Germinal center (tissue), 1 donor: ENCODE measurements at places on chromosomes 1 and 21.

- DNase-seq: no peak
These were observed 6.7 kb downstream of the GRHL3 start for GRCh38 chr1:24325587-24326449.

- DNase-seq: no peak
These were observed 10.8 kb upstream of the BCAR3 start for GRCh38 chr1:93692451-93692861.

GRCh38 chr1:77375990-77376389 is 94.2 kb downstream of the AK5 start:
- DNase-seq: no peak

DNA sequence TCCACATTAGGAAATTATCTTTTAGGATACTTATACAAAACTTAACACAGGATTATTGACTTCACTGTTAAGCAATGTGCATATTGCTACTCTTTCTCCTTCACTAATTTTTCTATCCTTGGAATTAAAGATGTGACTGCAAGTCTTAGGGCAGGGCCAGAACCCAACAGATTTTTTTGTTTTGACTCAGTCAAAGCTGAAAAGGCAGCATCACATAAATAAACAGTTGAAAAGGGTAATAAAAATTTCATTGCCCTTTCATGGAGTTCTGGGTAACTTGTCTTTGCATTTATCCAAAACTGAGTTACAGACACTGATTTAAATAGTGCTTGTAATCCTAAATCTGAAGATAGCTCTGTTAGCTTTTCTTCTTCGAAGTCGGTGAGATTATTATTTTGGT is 1.9 kb upstream of the TMEM35B start:
- DNase-seq: no peak

DNA sequence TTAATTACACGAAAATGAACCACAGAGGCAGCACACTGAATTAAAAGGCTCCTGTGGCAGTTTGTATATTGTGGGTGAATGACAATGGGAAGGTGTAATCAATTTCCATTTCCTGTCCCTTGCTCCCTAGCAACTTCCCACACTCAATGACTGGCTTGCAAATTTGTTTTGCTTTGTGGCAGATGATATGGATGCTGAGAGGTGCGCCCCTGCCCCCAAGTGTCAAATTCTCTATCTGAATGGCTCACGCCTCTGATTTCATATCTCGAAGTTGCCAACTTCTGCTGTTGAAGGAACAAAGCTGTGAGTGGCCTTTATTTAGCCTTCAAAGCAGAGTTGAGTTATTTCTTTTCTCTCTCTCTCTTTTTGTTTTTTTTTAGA is 86.0 kb downstream of the FOXD2 start:
- DNase-seq: no peak

DNA sequence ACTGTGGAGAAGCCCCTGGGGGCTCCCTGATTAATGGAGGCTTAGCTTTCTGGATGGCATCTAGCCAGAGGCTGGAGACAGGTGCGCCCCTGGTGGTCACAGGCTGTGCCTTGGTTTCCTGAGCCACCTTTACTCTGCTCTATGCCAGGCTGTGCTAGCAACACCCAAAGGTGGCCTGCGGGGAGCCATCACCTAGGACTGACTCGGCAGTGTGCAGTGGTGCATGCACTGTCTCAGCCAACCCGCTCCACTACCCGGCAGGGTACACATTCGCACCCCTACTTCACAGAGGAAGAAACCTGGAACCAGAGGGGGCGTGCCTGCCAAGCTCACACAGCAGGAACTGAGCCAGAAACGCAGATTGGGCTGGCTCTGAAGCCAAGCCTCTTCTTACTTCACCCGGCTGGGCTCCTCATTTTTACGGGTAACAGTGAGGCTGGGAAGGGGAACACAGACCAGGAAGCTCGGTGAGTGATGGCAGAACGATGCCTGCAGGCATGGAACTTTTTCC is 24.8 kb downstream of the PCSK9 start:
- DNase-seq: peak; percentile 14

DNA sequence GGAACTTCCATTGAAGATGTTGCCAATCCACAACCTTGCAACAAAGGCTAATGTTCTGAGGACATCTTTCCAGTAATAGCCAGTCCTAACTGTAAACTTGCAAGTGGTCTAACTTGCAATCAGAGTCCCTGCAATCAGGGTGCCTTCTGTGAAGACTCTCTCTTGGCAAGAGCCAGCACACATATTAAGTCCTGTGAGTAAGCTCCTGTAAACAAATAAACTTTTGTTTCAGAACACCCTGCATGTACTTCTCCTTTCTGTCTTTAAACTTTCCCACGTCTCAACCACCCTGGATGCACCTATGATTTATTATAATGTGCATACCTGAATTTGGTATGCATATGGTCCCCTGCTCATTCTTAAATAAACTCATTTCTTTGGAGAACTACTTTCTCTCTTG is 9.1 kb downstream of the GBP7 start:
- DNase-seq: no peak

- no peak for DNase-seq
These were observed 426.5 kb upstream of the DAB1 start for GRCh38 chr1:57850176-57850940.

DNA sequence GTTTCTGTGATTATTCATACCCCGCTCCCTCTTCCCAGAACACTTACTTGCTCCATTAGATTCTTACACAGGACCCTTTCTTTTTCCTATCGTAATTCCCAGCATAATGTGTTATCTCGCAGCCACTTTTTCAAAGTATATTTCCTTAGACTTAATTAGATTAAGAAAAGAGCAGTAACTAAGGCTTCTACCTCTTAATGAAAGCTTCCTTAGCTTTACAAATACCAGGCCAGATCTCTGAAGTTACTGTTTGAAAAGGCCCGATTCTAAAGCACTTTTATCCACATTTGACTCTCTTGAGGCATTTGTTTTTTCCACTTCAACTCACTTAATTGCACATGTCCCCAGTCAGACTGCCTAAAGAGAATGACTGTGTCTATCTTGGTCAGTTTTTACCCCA is 1264.3 kb upstream of the ADGRL2 start:
- DNase-seq: no peak

GRCh38 chr1:43123031-43123430 is 49.1 kb downstream of the EBNA1BP2 start:
- DNase-seq: no peak

DNA sequence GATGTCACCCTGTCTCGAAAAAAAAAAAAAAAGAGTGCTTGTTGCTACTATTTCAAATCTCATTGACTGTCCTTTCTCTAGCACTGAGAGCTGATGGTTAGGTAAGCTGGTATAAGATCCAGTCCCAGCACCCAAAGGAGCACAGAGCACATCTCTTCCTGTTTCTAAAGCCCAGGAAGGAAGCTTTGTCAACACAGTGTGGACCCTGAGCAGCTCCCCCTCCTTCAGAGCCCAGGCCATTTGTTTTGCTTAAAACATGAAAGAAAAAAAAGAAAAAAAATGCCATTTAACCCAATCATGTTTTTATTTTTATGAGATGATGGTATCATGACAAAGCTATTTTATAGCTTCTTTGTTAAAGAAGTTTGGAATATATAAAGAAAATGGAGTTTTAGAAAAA is 184.1 kb upstream of the DUSP10 start:
- no peak for DNase-seq

- DNase-seq: no peak
These were observed 13.5 kb downstream of the DNAJC16 start for GRCh38 chr1:15540186-15540585.

DNA sequence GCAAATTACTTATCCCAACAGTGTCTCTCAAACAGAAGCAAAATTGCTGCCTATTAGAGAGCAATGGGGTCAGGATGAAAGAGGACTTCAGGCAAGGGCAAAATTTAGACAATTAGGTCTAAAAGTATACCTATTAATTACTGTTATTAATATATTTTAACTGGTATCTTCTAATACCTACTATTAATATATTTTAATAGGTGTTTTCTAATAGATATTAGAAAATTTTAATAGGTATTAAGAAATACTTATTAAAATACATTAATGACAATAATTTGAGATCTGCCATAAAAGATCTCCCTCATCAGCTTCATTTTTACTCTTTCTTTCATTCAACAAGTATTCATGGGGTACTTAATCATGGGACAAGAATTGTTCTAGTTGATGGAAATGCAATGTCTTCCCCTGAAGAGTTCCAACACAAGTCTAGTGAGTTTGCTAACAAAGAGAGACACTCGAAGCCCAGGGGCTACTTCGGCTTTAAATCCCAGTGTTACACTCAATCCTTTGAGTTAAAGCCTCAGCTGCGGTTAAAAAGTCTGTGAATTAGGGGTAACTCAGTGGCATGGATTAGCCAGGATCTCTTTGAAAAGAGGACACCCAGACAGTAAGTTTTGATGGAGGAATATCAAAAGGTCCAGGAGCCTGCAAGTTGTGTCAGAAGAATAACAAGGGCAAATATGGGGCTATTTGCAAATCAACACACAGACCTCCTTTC is 44.1 kb downstream of the STYXL2 start:
- DNase-seq: no peak

GRCh38 chr1:17696417-17697301 is 58.5 kb upstream of the ACTL8 start:
- no peak for DNase-seq

DNA sequence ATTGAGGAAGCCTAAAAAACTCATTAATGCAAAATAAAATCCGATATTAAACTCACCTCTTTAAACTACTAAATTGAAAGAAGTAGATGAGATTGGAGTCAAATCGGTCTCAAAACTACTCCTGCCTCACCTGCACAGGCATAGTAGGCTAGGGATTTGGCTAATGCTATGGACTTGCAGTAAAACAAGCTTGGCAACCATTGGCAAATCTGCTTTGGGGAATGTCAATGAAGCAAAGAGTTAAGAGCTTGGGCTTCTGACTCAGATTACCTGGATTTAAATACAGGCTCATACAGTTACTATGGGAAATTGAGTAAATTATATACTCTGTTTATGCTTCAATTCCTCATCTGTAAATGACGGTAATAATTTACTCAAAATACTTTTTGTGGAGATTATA is 111.4 kb downstream of the TTLL7 start:
- DNase-seq: no peak
